Activated T-helper 9 cell treated with anti-CD3 and anti-CD28 coated beads, Interleukin-2, amount 50 U/mL, for 16 hours (primary cell): ENCODE measurements at places on chromosomes 6 and 20.

- no peak for DNase-seq
Observed at GRCh38 chr6:79869184-79869583, 78.2 kb downstream of the ELOVL4 start.

DNA sequence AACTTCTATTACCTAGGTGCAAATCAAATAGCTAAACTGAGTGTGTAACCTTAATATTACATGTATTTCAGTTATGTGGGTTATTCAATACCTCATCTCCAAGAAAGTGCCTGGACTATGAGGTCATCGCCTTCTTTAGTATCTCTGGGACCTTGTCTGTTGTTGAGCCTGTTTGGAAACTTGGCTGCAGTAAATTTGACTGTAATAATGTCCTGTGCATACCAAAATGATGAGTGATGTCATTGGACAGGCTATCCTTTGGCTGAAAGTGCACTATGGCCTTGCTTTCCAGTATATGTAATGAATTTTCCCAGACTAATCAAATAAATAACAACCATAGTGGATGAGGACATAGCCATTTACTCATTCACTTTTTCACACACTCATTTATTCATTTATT is 455.1 kb downstream of the ADGRB3 start:
- DNase-seq = no peak

DNA sequence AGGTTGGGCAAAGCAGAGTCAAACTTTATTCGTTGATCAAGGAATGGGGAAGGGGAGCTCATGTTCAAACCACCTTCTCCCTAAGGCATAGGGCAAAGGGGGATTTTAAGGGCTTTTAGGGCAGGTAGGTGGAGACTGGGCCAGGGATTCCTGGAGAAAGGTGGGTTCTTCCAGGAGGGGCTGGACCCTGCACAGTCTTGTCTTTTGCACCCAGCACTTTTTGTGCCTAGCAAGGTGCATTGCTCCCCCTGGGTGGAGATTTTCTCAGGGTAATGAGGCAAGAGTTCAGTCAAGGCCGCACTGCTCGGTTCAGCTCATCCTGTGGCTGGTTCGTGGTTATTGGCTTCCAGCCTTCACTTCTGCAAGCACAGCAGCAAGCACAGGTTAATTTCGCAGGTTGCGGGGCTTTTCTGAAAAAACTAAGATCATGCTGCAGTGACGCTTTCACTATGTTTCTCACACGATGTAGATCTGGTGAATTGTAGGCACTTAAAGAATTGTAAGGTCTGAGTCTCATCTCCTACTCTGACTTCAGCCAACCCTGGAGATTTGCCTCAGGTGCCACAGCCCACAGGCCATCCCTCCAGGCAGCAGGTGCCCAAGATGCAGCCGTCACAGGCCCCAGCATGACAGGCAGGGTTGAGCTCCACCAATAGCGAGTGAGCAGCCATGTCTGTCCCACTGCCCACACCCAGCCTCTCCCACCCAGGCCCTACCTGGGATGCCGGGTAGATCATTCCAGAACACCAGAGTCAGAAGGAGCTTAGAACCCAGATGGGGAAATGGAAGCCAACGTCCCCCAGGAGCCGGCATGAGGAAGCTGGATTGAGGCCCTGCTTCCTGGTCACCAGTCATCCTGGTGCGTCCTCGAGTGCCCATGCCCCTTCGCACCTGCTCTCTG is 37.1 kb downstream of the SUN5 start:
- DNase-seq = peak; percentile 21

- DNase-seq = no peak
Observed at GRCh38 chr20:10769700-10770099, 95.9 kb upstream of the JAG1 start.

- no peak for DNase-seq
Observed at GRCh38 chr20:13458860-13459451, 179.8 kb downstream of the TASP1 start.

DNA sequence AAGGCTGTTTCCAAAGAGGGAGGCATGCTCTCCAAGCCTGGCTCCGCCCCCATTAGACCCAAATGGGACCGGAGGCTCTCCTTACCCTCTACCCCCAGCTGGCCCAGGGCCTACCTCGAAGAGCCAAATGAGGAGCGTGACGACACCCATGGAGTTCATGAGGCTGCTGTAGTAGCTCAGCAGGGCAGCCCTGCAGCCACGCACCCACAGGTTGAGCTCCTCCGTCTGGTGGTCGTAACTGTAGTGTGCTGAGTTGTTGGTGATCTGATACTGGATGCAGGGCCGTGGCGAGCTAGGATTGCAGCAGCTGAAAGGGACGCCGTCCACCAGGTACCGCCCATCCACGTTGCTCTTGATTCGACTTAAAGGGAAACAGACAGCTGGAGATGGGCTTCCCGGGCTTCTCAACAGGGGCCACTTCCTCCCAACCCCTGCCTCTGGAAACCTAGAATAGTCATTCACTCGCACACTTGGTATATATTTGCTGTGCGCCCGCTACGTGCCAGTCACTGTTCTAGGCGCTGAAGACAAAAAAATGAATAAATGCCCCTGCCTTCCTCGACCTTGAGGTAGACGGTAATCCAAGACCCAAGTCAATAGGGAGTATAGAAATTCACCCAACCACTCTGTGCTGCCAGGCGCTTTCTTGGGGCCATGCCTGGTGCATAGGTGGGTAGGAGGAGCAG is 18.0 kb downstream of the PRPH2 start:
- no peak for DNase-seq

GRCh38 chr6:41878246-41878645 is 16.9 kb downstream of the USP49 start:
- DNase-seq = no peak

- no peak for DNase-seq
Observed at GRCh38 chr6:79670789-79671188, 39.7 kb downstream of the SH3BGRL2 start.

- DNase-seq = no peak
Observed at GRCh38 chr6:112337209-112337638, 9.9 kb upstream of the RFPL4B start.

DNA sequence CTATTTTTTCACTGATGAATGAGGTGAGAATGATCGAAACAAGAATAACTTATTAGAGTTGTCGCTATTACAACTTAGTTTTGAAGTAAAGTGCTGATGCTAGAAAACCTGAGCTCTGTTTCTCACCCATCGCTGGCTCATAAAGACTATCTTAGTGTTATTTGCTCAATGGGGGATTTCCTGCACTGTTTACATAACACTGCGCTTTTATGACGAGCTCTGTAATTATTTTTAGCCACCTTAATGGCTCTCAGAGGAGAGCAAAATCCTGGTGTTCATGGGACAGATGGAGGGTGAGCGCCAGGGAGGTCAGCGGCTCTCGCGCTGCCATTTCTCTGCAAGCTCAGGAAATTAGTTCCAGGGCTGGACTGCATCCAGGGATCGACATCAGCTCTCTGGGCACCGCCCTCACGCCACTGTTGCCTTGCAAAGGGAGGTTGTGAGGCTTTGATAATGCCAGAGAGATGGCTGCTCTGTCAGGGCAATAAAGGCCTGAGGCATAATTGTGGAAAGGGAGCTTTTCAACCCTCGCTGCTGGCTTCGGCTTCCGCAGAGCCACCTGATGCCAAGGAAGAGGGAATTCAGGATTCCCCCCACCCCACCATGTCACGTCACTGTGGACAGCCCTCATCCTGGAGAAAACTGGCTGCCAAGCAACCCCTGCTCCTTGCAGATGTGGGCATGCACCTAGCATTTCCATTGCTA is 72.0 kb downstream of the DACT2 start:
- no peak for DNase-seq

GRCh38 chr20:46696791-46697279 is 7.6 kb upstream of the TP53RK start:
- DNase-seq = no peak

DNA sequence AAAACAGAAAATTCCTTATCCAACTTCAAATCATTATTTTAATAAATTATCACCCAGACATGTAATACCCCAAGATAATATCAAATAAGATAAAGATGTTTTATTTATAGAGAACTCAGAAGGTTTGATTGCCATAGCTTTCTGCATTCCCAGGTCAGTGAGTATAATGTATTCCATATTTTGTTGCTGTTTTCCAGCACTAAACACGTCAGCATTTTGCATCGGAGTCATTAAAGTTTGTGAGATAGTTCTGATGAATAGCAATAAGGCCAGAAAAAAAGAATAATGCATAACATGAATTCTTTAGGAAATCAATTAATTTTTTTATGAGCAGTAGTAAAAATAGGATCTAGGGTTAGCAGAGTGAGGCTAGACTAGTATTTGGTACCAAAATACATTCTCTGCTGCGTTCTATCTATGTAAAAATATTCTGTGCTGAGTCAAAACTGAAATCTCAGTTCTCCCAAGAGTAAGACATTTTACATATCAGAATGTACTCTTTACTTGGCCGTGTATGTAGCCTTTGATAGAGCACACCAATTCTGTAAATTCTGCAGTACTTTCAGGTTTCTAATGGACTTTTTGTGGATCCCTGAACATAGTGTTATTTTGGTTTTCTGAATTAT is 269.9 kb upstream of the AGPAT4 start:
- no peak for DNase-seq

GRCh38 chr6:73803562-73804241 is 107.7 kb downstream of the CD109 start:
- DNase-seq = no peak

- DNase-seq = no peak
Observed at GRCh38 chr6:152746172-152746553, 4.4 kb upstream of the VIP start.

DNA sequence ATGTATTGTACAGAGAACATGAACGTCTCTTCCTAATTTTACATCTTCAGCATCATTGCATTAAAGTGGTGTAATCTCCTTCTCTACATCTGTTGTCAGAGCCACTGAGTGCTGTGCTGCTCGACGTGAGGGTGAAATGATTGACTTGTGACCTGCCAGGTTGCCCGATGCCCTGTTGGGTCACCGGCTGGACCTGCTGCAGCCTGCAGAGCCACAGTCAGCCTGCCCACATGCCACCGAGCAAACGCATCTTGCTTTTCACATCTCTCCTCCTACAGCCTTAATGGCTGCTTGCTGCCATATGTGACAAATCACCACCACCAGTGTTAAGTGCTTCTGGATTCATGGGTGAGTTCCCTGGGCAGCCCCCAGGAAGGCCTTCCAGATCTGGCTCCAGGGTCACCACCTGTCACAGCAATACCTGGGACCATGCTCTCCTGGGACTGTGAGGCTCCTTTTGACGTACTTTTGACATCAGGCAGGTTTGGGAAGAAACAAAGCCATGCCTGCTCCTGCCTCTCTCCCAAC is 80.3 kb downstream of the ASXL1 start:
- DNase-seq = no peak

DNA sequence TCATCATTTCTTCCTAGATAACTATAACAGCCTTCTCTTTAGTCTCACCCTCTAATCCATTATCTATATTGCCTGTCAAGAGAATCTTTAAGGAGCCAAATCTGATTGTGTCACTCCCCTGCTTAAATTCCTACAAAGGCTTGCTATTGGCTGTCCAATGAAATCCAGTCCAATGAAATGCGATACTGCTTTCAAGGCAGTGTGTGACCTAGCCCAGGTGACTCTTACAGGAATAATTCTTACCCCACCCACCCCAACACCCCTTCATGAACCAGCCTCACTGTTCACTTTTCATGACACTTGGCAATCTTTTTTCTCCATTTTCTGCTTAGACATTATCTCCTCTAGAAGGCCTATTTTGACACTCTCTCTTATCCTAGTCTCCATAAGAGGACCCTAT is 163.3 kb upstream of the MARCKS start:
- no peak for DNase-seq

- no peak for DNase-seq
Observed at GRCh38 chr20:51535075-51535386, 7.5 kb downstream of the NFATC2 start.

- DNase-seq = peak; percentile 62
Observed at GRCh38 chr6:166540631-166541331, 45.7 kb downstream of the RAMACL start.

DNA sequence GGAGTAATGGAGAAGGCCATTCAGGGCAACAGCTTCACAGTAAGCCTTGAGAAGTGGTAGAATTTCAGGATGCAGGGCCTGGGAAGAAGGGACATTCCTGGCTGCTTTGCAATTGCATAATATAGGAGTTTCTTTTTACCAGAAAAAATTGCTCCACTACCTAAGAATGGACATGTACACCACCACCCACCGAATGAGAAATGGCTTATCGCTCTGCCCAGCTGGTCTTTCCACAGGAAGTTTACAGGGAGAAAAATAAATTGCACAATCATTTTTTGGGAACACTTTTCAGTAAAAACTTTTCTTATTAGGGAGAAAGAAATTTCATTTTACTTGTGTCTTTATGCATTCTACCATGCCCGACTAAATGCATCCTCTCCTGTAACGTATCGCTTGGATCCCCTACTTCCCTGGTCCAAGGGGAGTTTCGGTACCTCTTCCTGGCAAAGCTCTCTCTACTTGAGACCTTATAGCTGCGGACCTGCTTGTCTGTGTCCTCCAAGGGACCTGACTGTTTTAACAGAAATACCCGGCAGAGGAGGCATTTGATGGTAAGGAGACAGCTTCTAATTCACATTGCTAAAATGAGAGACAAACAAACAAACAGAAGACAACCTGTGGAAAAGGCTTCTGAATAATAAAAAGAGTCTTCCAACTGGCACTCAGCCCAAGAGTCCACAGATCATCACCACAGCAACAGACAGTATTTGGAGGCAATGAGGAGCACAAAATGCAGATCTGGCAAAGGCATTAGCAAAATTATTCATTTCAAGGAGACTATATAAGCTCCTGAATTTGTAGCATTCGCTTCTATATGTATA is 54.2 kb downstream of the MAP3K5 start:
- DNase-seq = no peak

DNA sequence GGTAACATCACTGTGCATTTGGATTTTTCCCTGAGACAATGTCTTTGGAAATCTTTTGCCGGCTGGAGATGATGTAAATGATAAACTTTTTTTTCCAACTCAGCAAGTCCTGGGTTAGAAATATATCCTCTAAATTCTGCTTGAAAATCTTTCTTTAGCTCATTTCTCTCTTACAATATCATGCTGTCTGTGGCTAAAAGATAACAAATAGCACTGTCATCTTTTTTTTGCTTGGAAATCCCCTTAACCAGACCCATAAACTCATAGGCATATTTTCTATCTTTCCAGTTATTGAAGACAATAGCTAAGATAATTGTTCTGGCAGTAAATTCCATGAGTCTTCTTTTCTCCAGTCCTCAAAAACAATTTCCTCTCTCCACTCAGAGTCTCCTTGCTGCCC is 481.5 kb downstream of the NKAIN2 start:
- no peak for DNase-seq

DNA sequence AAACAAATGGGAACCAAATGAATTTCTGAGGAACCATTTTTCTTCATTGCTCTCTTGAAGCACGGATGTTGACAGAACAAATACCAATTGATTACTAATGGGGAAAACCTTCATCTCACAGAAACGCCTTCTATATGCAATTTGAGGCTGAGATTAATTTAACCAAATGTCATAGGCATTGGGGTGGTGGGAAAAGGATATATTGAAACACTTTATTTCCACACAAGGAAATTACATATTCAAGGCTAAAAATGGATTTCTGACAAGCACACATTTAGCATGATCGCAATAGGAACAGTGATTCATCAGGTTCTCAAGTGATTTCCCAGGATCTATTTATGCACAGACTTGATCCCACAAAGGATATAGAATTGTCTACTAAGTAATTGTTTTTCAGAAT is 88.9 kb downstream of the COL12A1 start:
- no peak for DNase-seq
